Gastroesophageal sphincter (tissue), 4 donors: ENCODE measurements at places on chromosomes 5 and 9. TPM values are rescaled to one million over a fixed set of nuclear protein-coding genes. Genes with fewer than 3 reads are reported as not detected.

GRCh38 chr5:57202811-57203210 is 29.0 kb downstream of the GPBP1 start:
- ATAC-seq, result no peak

- no peak for ATAC-seq
These were observed 130.6 kb upstream of the PDE4D start for GRCh38 chr5:60024104-60024503.

- ATAC-seq, result no peak
These were observed 30.2 kb downstream of the AFAP1L1 start for GRCh38 chr5:149301744-149302380.

DNA sequence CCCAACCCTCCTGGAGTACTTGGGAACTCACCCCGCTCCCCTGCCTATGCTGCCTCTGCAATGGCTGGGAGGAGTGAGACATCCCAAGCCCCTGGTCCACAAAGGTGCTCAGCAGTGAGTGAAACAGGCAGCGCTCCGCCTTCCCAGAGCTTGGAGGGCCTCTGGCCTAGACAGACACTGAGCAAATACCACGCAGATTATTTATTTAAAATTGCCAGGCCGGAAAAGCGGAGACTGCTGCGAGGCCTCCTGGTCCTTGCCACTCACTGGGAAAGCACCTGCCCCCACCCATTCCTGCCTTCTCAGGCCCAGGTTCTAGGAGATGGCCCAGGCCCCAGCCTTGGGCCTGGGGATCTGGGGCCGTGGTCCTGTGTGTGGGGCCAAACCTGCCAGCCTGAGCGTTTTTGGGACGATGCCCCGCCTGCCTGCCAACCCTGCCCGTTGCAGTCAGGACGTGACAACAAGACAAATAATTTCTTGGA is 17.4 kb downstream of the FGF18 start:
- no peak for ATAC-seq

- no peak for ATAC-seq
These were observed 151.5 kb downstream of the ACTL7B start for GRCh38 chr9:108704156-108704852.

DNA sequence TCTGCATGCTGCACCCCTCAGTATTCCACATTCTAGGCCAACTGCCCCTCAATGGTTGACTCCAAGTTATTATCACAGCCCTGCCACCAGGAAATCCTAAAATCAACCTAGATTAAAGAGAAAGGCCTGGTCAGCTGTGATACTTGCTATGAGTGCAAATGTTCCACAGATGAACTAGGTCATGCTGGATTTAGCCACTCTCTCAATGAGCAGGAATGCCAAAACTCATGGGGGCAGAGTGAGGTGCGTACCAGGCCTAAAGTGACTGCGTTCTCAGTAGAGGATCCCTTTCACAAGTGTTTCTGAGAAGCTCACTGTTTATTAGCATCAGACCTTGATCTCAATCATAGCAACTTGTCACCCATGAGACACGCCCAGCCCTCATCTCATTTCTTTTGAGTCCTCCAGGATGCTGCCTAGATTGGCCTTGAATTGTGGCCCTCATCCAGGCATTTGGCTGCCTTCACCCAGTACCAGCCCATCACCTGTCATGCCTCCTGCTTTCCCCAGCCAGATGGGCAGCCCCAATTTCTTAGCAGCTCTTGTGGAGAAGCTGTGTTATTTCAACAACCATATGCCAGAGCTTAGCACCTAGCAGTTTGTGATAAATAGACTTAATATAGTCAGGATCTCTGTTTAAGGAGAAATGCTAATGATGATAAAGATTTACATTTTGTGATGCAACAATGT is 383.9 kb downstream of the CTNND2 start:
- no peak for ATAC-seq

- ATAC-seq, result no peak
These were observed 75.4 kb upstream of the ITGA1 start for GRCh38 chr5:52712354-52712753.

GRCh38 chr5:42579320-42579719 is 156.1 kb downstream of the GHR start:
- ATAC-seq, result no peak

DNA sequence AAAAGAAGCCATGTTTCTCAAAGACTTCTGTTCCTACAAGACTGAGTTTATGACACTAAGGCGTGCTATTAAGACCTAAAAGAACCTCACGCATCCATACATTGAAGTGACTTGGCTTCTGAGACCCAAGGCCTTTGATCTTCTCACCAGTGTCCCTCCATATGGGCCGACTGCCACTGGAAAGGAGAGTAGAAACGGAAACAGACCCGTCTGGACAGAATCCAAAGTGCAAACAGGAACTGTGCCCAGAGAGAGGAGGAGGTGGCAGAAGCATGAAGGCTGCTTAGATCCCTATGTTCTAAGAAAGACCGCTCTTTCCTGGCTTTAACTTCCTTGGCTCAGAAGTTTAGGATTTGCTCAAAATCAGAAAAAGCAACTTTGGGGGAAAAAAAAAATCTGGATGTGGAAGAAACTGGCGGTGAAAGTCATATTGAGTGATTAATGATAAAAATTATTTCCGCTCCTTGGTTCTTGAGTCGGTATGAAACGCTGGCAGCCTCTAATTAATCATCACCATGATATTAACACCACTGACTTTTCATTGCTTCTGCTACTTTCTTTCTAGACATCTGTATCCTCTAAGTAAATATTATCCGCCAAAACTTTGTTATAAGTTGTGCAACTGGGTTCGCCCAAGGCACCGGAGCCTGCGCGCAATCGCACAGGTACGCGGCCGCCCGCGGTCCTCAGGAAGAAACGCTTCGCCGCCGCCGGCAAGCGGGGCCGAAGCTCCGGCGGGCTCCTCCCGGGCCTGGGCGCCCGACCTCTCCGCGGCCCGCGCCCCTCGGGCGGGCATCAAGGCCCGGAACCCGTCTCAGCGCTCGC is 726 bp downstream of the DAP start:
- peak; percentile 54 for ATAC-seq

DNA sequence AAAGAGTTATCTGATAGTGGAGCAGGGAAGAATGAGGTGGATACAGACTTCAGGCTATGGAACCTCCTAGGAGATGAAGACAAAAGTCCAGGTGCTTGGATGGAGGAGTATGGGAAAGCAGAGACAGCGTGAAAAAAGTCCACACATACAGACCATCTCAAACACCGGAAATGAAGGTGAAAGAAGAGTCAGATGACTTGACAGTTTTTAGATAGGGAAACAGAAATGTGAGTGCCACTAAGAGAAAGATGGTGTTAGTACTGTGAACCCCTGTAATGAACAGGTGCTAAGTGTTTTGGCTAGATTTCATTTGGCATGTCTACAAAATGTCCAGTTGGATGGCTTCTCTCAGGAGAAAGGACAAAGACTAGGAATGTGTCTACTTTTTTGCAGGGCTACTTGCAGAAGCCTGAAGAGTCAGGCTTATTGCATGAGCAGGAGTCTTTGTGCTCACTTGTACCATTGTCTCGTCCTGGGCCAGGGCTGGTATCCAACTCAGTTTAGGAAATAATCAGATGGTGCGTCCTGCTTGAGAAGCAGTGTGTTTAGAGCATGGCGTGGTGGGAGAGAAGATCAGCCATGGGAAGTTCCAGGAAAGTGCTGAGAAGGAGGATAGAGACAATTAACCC is 90.6 kb upstream of the STARD4 start:
- no peak for ATAC-seq

GRCh38 chr9:128128836-128129590 is 1.5 kb upstream of the PTGES2 start:
- no peak for ATAC-seq

- no peak for ATAC-seq
These were observed 18.3 kb upstream of the BTNL3 start for GRCh38 chr5:180970336-180970735.

DNA sequence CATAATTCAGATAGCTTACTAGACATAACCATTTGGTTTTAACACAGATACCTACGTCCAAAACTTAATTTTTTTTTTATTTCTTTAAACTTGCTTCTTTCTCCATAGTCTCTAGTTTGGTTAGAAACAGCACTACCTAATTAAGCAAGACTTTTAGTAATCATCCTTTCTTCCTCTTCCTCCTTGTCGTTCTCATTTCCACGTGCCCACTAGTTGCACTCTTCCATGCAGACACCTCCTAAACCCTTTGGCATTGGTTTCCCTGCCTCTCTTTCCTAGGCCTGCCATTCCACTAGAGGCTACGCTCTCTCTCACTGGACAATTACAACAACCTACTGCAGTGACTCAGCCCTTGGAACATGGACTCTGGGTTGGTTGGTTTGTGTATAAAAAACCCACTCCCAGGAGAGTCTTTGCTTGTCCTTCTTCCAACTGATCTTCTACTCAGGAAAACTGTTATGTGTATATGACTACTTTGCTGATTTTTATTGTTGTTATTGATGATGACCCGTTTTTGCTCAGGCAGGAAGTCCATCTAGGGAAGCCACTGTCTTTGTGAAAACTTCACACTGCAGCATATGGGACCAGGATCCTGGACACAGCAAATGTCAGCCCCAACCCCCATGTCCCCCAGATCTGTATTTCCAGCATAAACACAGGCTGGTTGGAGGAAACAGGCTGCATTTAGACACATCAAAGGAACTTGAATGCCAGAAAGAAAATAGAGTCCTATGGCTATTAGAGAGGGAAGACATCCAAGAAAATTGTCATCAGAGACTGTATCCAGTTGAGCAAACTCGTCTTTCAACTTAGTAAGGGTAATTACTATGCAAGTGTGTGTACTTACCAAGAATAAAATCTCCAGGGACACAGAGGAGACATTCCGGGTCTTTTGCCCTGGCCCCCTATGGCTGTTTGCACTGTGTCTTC is 503.2 kb downstream of the GADD45G start:
- ATAC-seq, result peak; percentile 63

- ATAC-seq, result no peak
These were observed 12.3 kb upstream of the IPPK start for GRCh38 chr9:92682269-92682668.

DNA sequence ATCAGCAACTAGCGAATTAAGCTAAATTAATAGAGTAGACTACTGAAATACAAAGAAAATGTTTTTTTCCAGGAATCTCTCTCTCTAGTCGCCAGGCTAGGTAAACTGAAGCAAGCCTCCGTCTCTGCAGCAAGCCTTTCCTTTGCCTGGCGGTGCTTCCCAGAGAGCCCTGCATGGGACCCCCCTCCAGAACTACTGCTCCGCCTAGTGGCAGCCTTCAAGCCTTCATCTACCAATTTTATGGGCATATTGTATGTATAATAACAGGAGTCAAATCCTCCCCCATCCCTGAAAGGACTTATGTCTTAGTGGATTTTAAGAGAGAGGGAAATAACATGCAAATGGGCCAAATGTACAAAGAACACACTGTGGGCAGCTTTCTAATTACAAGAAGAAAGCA is 241.9 kb downstream of the SAXO1 start:
- ATAC-seq, result no peak

GRCh38 chr9:124885551-124885950 is 23.6 kb downstream of the ARPC5L start:
- no peak for ATAC-seq

DNA sequence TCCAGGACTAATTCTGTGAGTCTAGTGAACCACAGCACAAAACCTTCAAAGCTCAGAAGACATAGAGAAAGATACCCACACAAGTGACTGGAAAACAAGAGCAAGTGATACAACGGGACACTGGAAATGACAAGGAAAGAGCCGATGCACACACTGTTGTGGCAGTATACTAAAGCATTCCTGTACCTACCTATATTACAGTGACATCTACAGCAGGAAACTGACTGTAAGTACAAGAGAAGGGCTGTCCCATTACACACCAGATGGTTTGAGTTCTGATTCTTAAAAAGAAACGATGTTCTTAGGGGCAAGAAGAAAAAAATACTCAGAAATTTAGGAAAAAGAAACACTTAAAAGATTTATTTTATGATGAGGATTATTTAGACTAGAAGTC is 18.5 kb downstream of the TMEM245 start:
- no peak for ATAC-seq

GRCh38 chr5:121144764-121145163 is 680.7 kb downstream of the PRR16 start:
- ATAC-seq, result no peak

GRCh38 chr5:13865312-13865711 is 79.2 kb downstream of the DNAH5 start:
- no peak for ATAC-seq

DNA sequence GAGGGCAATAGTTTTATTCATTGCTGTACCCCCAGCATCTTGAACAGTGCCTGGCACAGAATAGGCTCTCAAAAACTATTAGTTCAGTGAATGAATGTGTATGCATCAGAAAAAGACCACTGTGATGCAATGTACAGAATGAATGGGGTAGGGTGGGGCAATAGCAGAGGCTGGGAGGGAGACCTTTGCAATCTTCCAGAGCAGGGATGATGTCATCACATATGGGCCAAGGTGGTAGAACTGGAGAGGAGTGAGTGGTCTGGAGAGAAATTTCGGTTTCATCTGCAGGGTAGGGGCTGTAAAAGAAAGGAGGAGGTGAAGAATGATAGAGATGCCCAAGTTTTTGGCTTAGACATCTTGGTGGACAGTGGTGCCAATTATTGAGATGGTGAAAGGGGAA is 23.4 kb upstream of the ARAP3 start:
- ATAC-seq, result no peak

DNA sequence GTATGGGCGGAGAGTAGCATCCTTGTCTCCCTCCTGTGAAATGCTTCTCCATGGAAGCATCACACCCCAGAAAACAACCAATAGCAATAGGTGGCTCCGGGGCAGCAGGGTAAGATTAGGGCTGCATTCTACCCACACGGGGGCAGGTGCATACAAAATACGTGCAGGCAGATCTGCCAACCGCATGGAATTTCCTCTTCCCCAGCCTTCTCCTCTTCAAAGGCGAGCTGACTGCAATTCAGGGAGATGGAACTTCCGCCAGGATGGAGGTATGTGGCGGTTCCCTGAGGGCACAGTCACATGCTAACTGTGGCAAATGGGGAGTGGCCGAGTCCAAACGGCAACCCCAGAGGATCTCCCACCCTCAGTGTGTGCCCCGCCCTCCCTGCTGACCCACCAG is 81.5 kb downstream of the LMNB1 start:
- no peak for ATAC-seq

DNA sequence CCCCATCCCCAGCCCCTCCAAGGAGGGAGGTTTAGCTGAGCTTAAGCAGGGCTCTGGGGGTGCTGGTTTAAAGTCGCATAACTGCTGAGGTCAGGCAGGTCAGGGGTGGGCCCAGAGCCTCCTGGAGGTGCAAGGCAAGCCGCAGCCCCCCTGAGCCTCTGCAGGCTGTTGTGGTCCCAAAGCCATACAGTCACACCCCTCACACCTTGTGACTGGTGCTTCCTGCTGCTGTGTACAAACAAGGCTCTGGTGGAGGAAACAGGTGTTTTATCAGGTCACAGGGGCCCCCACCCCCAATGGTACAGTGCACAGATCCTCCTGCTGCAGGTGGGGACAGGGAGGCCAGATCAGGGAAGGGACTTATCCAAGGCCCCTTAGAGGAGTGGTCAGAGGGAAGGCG is 8.0 kb downstream of the TCF7 start:
- no peak for ATAC-seq

Gene COL5A1
- total RNA-seq, result 48.5 TPM

Gene FCN1
- total RNA-seq, result 9.4 TPM

Gene PDLIM4
- total RNA-seq, result 200 TPM

Gene PHF24
- total RNA-seq, result 0.81 TPM

Gene ADRB2
- total RNA-seq, result 5.2 TPM

Gene SAXO1
- total RNA-seq, result 0.39 TPM

Gene CAMK4
- total RNA-seq, result 4.7 TPM

Gene ALDH1A1
- total RNA-seq, result 70.4 TPM

Gene NR2F1
- total RNA-seq, result 37.8 TPM

Gene PCA3
- 0.16 TPM for total RNA-seq

Gene NEURL1B
- 34.9 TPM for total RNA-seq

Gene ASTN2
- total RNA-seq, result 4.1 TPM
